OCI-LY7 (cell line): ENCODE measurements at places on chromosomes 3 and 15.

GRCh38 chr15:66758844-66759243 lies 56.8 kb downstream of the SMAD6 start:
- DNase-seq = no peak

DNA sequence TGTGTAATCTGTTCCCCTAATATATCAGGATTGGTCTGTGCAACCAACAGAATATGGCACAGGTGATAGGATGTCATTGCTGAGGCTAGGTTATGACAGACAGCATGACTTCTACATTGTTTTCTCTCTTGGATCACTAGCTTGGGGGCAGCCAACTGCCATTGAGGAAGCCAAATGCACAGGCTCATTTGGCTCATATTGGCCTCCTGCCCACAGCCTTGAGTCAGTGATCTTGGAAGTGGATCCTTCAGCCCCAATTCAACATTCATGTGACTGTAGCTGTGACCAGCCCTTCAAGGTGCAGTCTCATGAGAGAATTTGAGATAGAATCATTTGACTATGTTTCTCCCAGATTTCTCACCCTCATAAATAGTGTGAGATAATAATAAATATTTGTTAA lies 675.6 kb downstream of the GRM7 start:
- no peak for DNase-seq

GRCh38 chr15:48946074-48946839 lies 17.5 kb downstream of the SHC4 start:
- DNase-seq = no peak

DNA sequence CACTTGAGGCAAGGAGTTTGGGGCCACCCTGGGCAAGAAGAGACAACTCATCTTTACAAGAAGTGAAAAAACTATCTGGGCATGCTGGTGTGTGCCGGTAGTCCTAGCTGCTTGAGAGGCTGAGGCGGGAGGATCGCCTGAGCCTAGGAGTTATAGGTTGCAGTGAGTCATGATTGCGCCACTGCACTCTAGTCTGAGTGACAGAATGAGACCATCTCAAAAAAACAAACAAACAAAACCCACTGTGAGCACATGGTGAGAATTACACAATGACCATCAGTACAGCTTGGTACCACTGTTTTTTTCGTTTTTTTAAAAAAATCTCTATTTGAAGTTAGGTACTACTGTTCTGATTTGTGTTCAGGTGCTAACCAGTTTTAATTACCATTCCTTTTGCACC lies 13.6 kb downstream of the VPS39 start:
- no peak for DNase-seq

DNA sequence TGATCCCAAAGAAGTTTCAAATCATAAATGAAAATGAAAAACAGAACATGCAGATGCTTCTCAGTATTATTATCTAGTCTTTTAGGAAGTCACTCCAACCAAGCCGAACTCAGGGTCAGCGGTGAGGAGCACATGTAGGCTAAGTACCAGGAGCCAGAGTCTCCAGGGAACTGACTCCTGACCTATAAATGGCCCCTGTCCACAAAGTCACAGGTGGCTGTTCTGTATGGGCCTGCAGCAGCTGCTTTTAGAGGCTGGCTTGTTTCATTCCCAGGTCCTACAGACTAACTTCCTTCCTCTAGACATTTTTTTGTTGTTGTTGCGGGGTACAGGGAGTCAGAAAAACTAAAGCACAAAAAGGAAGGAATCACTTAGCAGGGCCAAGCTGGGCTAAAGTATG lies 54.6 kb downstream of the DAPK2 start:
- DNase-seq = peak; percentile 45

- no peak for DNase-seq
Measured at GRCh38 chr3:11637901-11638458, 5.7 kb downstream of the VGLL4 start.

DNA sequence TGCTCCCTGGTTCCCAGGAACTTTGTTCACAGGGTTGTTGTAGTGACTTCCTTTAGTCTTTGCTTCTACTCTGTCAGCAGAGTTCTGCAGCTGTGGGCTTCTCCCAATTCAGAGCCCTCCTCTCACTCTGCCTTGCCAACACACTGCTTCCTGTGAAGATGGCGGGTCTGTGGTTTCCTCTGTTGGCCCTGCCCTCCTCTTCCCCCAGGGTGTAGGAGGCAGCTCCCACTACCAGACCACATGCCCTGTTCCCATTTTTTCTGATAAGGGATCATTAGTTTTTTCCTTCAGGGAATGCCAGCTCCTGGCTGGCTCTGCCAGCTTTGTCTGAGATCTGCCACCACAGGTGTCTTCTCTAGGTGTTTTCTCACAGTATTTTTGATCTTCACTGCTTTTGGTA lies 12.7 kb downstream of the SPSB4 start:
- DNase-seq = no peak

GRCh38 chr3:190224863-190225692 lies 97.2 kb downstream of the CLDN1 start:
- DNase-seq = peak; percentile 17

DNA sequence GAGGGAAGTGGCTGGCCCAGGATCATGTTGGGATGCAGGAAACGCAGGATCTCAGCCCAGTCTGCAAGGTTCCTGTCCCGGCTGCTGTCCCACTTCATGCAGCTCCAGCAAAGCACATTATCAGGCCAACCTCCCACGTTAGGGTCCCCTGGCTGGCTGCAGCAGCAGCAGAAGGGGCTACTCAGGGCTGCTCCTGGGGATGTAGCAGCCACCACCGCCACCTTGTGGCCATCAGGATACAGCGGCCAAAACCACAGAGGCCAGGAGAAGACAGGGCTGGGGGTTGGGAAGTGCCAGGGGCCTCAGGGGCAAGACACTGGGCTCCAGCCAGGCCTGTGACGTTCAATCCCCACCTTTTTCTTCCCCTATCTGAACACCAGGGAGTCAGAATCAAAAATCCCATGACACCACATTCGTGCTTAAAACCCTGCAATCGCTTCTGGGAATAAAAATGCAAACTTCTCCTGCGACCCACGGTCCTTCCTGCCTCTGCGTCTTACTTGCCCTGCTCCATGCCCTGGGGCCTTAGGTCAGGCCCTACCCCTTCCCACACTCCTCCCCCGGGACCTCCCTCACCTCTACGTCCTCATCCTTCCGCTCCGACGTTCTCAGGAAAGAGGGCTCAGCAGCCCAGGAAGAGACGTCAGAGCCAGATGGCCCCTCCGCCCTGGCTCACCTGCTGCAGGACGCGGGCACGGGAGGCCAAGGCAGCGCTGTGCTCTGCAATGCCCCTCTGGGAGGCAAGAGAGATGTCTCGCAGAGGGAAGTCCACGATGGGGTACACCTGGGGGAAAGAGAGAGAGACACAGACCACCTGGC lies 21.5 kb downstream of the SSUH2 start:
- peak; percentile 62 for DNase-seq

DNA sequence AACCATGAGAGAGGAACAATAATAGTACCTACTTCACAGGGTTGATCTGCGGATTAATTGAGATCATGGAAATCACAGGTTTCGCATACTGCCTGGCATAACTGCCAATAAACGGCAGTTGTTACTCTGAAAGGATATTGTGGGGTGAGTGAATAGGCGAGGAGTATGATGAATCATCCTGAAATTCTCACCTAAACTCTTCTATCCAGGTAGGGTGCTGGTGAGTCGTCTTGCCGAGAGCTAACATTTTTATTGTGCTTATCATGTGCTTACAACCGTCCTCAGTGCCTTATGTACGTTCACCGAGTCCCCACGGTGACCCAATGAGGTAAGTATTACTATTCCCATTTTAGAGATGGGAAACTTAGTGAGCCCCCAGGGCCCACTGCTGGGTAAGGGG lies 52.4 kb upstream of the SRGAP3 start:
- DNase-seq = no peak

DNA sequence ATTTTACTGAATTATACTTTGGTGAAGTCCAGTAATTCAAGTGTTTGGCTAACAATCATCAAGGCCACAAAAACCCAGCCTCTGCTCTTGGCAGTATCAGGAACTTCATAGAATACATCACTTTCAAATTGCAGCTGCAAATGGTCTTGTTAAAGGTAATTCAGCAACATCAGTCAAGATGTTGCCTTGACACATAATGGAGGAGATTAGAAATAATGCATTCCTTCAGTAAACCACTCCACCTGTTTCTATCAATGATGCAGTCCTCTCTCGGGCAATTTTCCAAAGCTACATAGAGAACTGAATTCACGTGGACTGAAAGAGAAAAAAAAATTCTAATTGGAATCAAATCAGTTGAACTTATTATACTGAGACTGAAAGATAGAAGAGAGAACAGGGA lies 279.3 kb downstream of the VGLL3 start:
- DNase-seq = no peak

- DNase-seq = no peak
Measured at GRCh38 chr3:189132231-189132671, 39.5 kb upstream of the TPRG1 start.

- DNase-seq = peak; percentile 43
Measured at GRCh38 chr15:85693277-85693676, 101.4 kb downstream of the KLHL25 start.

DNA sequence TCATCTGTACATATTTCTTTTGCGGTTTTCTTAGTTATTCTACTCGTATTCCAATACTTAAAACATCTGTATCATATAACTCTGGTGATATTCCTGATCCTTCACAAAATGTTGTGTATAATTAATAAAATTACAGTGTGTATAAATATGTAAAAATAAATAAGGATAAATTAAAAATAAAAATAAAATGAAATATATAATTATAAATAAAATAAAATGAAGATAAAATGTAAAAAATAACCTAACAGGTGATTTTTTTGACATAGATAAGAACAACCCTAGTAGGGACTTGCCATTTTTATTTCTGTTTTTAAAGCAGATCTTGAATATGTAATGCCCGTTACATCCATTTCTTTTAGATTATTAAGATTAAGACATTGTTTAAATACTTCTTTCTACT lies 25.6 kb downstream of the IL1RAP start:
- no peak for DNase-seq

GRCh38 chr15:31306426-31307269 lies 20.0 kb upstream of the KLF13 start:
- DNase-seq = peak; percentile 87

DNA sequence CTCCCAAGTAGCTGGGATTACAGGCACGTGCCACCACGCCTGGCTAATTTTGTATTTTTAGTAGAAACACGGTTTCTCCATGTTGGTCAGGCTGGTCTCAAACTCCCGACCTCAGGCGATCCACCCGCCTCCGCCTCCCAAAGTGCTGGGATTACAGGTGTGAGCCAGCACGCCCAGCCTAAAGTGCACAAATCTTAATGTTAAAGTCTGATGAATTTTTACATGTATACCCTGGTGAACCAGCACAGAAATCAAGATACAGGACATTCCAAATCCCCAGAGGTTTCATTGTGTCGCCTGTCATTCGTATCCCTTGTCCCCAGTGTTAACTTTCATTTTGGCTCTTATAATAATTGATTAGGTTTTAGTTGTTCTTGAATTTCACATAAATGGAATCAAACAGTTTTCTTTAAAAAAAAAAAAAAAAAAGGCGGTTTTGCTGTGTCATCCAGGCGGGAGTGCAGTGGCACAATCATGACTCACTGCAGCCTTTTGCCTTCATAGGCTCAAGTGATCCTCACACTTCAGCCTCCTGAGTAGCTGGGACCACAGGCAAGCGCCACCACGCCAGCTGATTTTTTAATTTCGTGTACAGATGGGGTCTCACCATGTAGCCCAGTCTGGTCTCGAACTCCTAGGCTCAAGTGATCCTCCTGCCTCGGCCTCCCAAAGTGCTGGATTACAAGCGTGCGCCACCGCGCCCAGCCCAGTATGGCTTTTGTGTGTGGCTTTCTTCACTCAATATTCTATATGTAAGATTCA lies 1.5 kb upstream of the TM4SF19 start:
- DNase-seq = no peak

DNA sequence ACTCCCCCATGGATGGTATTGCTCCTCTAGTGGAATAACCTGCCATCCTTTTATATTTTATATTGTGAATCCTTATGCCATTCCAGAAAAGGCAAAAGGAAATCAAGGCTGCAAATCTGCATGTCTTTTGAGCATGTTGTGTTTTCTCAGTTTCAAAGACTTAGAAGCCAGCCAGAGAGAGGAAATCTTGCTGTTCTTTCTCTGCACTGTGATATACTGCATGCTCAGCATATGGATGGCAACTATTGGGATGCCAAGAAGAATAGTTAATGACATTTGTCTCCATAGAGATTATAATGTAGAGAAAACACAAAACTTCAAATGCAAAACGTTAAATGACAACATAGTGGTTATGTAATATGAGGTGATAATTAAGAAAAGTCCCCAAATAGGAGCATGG lies 106.0 kb upstream of the NUDT16 start:
- DNase-seq = no peak

DNA sequence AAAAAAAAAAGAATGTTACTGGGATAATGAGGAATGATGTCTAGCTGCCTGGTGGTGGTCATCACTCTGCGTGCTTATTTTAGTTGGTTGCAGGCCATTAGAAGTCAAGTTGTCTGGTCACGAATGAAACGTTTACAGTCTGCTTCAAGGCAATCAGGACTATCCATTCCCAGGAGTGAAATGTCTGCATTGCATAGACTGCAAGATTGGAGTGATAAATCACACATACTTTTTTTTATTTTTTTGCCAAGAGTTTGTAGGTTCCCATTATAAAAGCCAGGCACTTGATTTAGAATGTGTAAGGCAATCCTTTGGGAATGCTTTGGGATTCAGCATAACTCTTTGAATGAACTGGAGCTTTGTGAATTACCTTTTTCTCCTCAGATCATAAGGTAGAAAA lies 132.3 kb downstream of the STAC start:
- no peak for DNase-seq

GRCh38 chr3:171011109-171011872 lies 15.2 kb downstream of the SLC2A2 start:
- no peak for DNase-seq

GRCh38 chr3:32391643-32392535 lies at the start of gene CMTM7:
TSS of gene CMTM7 (plus strand) at chr3:32391853. CDS start at chr3:32391907, 54 bp downstream.
- DNase-seq = peak; percentile 68

DNA sequence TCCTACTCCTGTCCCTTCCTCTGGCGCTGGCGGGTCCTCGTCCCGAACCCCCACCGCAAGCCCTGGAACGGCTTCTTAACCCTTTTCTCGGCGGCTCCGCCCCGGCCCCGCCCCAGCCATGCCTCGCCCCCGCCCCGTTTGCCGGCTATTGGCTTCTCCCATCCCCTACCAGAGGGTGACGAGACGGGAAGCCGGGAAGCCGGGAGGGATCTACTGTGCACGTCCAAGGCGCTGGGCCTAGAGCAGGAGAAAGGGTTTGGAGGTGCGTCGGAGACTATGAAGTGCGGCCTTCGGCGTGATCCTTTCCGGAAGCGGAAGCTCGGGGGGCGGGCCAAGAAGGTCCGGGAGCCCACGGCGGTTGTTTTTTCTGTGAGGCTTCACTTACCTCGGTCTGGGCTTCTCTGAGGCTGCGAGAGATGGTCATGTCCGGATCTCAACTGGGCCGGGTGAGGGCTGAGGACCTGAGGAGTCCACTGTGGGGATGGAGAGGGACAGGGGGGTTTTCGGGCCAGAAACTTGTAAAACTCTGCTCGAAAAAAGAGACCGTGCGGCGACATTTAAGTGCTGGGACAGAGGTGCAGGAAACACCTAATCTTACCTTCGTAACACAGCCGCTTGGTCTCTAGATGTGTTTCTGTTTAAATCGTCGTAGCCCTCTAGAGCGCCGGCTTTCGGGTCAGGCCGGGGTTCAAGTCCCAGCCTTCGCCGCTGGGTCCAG lies 21.4 kb downstream of the ROPN1B start:
- peak; percentile 66 for DNase-seq
